Pulmonary artery endothelial cell (primary cell): ENCODE measurements at places on chromosomes 16 and 17. TPM values are rescaled to one million over a fixed set of nuclear protein-coding genes. Genes with fewer than 3 reads are reported as not detected.

TBC1D3C gene
- total RNA-seq = 0.39 TPM in 1 of 2 replicates, not detected in the other

IL34 gene
- 1.3 TPM in 2 replicates for total RNA-seq

C16orf86 gene
- 2.6 and 3.7 TPM in 2 replicates for total RNA-seq

AHSP gene
- not detected in 2 replicates for total RNA-seq

MLLT6 gene
- 26.8 and 30.2 TPM in 2 replicates for total RNA-seq

GCGR gene
- not detected in 2 replicates for total RNA-seq

RBFOX1 gene
- not detected in 2 replicates for total RNA-seq

DLX3 gene
- total RNA-seq = not detected in 2 replicates

EXOC3L1 gene
- total RNA-seq = 1.1 and 2.2 TPM in 2 replicates

XAF1 gene
- 11.5 and 23.9 TPM in 2 replicates for total RNA-seq

GAS2L2 gene
- not detected in 2 replicates for total RNA-seq

KCNJ12 gene
- total RNA-seq = 0.81 and 3.3 TPM in 2 replicates

MYH11 gene
- not detected in 2 replicates for total RNA-seq

TNS4 gene
- total RNA-seq = 0.04 TPM in 1 of 2 replicates, not detected in the other

RAP1GAP2 gene
- total RNA-seq = 6.1 and 7.5 TPM in 2 replicates

CCL2 gene
- 135 and 355 TPM in 2 replicates for total RNA-seq

NPIPA8 gene
- total RNA-seq = 3.5 TPM in 1 of 2 replicates, not detected in the other

IGFBP4 gene
- total RNA-seq = 120 and 138 TPM in 2 replicates

CCL18 gene
- not detected in 2 replicates for total RNA-seq

PLA2G15 gene
- total RNA-seq = 16.6 and 24.5 TPM in 2 replicates

RND2 gene
- total RNA-seq = 0.35 and 0.46 TPM in 2 replicates

ELMO3 gene
- 0.53 and 1.4 TPM in 2 replicates for total RNA-seq

TSPOAP1 gene
- not detected in 2 replicates for total RNA-seq

HOXB3 gene
- 6.9 and 7.5 TPM in 2 replicates for total RNA-seq

PTX4 gene
- not detected in 2 replicates for total RNA-seq

MT1B gene
- total RNA-seq = not detected in 2 replicates
